ENCODE measurements at places on chromosomes 13 and 19. TPM values are rescaled to one million over a fixed set of nuclear protein-coding genes. Genes with fewer than 3 reads are reported as not detected.

GFY gene
- total RNA-seq: not detected

KLF1 gene
- total RNA-seq: not detected

PTGIR gene
- total RNA-seq: not detected

ZNF83 gene
- 6.4 TPM for total RNA-seq

HSH2D gene
- 9.2 TPM for total RNA-seq

STOML3 gene
- total RNA-seq: not detected

FPR2 gene
- total RNA-seq: not detected

TNNI3 gene
- total RNA-seq: 11.1 TPM

ZNF177 gene
- total RNA-seq: 0.03 TPM

PCDH17 gene
- total RNA-seq: not detected

GPC6 gene
- not detected for total RNA-seq

FGF21 gene
- not detected for total RNA-seq

NLRP5 gene
- total RNA-seq: not detected

KBTBD6 gene
- 5.8 TPM for total RNA-seq

SIGLEC14 gene
- total RNA-seq: not detected

PCSK4 gene
- total RNA-seq: 2.1 TPM

PRMT1 gene
- 922 TPM for total RNA-seq

ZNF813 gene
- not detected for total RNA-seq

CLDND2 gene
- total RNA-seq: 1.8 TPM

REX1BD gene
- 125 TPM for total RNA-seq

C19orf12 gene
- total RNA-seq: 22.4 TPM

CLEC4G gene
- not detected for total RNA-seq

ZNF573 gene
- 0.48 TPM for total RNA-seq

CABP5 gene
- total RNA-seq: not detected

PLEKHF1 gene
- total RNA-seq: 1.1 TPM

ITGBL1 gene
- total RNA-seq: not detected

CRTC1 gene
- total RNA-seq: 4.7 TPM

Data from HT-29 (cell line).